ENCODE measurements at places on chromosomes 1 and 21.

- DNase-seq, result no peak
These were observed 21.9 kb upstream of the IVNS1ABP start for GRCh38 chr1:185338719-185339622.

DNA sequence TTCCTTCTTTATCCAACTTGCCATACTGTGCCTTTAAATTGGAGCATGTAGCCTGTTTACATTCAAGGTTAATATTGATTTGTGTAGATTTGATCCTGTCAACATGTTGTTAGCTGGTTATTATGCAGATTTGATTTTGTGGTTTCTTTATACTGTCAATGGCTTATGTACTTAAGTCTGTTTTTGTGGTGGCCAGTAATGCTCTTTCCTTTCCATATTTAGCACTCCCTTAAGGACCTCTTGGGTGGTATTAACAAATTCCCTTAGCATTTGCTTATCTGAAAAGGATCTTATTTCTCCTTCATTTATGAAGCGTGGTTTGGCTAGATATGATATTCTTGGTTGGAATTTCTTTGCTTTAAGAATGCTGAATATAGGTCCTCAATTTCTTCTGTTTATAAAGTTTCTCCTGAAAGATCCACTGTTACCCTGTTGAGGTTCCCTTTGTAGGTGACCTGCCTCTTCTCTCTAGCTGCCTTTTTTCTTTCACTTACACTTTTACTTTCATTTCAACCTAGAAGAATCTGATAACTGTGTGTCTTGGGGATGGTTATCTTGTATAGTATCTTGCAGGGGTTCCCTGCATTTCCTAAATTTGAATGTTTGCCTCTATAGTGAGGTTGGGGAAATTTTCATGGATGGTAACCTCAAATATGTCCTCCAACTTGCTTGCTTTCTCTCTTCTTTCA, 86.9 kb upstream of the NEGR1 start:
- DNase-seq, result no peak

GRCh38 chr1:21638531-21639341, 30.4 kb downstream of the RAP1GAP start:
- no peak for DNase-seq

DNA sequence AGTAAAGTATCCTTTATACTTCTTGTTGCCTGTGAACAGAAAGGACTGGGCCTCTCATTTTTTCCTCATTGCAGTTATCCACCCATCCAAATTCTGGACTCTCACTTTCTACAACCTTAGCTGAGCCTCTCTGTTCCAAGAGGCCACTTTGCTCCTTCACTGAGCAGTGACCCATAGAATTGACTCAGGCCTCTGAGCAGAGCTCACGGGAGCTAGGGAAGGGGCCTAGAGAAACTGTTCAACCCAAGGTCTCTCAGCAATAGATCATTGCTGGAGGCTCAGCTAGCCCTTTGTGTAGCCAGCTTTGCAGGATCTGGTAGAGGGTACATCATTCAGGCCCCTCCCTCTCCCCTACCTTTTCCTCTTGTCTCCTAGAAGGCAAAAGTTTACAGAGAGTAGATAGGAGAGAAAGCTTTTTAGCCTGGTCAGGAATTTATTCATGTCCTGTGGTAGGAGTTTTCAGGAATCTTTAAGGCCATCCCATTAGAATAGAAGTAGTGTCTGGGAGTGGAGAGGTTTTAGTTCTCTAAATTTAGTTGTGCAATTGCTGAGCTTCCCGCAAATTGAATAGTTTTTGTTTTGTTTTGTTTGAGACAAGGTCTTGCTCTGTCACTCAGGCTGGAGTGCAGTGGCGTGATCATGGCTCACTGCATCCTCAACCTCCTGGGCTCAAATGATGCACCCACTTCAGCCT, 6.7 kb downstream of the INTS3 start:
- no peak for DNase-seq

GRCh38 chr1:231011360-231011759, 28.7 kb downstream of the FAM89A start:
- no peak for DNase-seq

GRCh38 chr1:221470000-221470698, 271.7 kb downstream of the DUSP10 start:
- no peak for DNase-seq

DNA sequence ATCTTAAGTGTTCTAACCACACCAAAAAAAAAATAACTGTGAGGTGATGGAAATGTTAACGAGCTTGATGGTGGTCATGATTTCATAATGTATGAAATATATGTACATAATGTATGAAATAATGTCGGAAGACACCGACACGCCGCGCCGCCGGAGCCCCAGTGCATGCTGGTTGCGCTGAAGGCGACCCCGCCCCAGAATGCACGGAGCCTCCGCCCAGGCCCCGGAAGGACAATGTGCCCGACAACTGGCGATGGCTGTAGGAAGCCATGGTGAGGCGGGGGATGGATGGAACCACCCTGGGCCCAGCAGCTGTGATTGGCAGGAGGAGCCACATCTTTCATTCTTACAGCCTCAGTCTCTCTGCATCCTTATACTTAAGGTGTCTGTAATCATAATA, 7.4 kb downstream of the OR2T10 start:
- no peak for DNase-seq

GRCh38 chr1:225596736-225597135, 56.2 kb downstream of the ENAH start:
- DNase-seq, result no peak

GRCh38 chr1:225977937-225978748, 21.0 kb downstream of the SDE2 start:
- no peak for DNase-seq

DNA sequence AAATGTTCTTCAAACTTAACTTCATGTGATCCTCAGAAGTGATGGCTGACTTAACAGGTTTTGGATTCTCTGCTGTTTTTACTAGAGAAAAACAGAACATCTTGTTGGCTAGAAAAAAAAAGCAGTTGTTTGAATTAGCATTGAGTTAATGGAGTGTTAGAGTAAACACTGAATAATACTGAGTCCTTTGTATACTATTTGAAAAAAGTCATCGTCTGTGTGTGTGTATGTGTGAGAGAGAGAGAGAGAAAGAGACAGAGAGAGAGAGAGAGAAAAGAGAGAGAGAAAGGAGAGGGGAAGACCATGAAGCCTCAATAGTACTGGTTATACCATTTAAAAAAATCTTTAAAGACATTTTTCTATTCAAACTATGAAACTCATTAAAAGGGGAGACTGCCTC, 10.4 kb downstream of the ZNF697 start:
- no peak for DNase-seq

DNA sequence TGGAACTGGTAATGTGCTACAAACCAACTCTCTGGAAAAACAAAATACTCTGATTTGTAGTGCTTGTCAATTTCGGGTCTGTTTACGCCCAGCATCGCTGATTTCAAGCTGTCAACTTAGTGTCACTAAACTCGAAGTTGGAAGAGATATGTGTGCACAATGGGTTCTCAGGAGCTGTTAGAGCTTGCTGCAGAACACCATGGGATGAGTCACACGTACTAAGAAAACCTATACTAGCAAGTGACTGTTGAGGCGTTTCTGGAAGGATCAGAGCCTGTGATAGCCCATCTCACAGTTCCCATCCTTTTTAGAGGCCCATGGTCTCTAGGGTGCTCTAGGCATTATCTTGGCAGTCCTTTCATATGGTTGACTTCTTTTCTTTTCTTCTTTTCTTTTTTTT, 14.3 kb downstream of the GMEB1 start:
- DNase-seq, result no peak

GRCh38 chr1:160087118-160087662, 5.9 kb downstream of the KCNJ9 start:
- no peak for DNase-seq

GRCh38 chr1:6512908-6513280, 21.4 kb upstream of the PLEKHG5 start:
- no peak for DNase-seq

DNA sequence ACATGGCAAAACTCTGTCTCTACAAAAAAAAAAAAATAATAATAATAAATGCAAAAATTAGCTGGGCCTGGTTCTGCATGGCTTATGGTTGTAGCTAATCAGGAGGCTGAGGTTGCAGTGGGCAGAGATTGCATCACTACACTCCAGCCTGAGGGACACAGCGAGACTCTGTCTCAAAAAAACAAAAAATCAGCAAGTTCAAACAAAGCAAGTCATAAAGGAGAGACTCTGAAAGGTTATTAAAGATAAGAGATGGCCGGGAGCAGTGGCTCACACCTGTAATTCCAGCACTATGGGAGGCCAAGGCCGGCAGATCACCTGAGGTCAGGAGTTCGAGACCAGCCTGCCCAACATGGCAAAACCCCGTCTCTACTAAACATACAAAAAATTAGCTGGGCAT, 28.8 kb downstream of the COP1 start:
- DNase-seq, result no peak

- no peak for DNase-seq
These were observed 8.1 kb upstream of the GCLM start for GRCh38 chr1:93917302-93917701.

- no peak for DNase-seq
These were observed 29.0 kb downstream of the RBM11 start for GRCh38 chr21:14244911-14245310.

GRCh38 chr1:56065729-56066128, 513.6 kb downstream of the PLPP3 start:
- DNase-seq, result no peak

DNA sequence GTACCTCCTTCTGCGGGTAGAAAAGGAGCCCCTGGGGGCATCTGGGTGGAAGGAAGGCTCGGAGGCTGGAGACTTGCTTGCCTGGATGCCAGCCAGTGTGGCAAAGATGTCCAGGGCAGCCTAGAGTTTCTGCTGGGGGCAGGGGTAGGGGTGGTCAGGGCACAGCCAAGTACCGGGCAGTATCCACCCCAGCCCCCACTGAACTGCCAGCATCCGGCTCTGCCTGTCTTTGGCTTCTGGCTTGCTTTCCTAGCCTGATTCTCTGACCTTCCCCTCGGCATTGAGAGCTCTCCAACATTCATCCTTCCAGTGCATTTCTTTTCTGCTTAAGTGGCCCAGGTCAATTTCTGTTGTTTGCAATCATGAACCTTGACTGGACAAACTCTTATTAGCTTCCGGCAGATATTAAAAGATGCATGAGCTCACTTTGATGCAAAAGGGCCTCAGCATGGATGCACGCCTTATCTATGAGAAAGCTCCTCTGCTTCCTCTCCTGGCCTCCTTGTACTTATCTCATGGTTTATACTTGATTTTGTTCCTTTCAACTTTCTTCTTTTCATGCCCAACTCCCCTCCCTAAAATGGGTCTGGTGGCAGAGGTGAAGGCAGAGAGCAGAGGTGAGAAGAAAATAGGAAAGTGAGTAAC, 116.9 kb downstream of the HLCS start:
- DNase-seq, result no peak

Measured in central memory CD8-positive, alpha-beta T cell (primary cell).